MG63 (cell line): ENCODE measurements at places on chromosomes 2 and 18. TPM values are rescaled to one million over a fixed set of nuclear protein-coding genes. Genes with fewer than 3 reads are reported as not detected.

STPG4 gene
- total RNA-seq = not detected in 2 replicates

DNA sequence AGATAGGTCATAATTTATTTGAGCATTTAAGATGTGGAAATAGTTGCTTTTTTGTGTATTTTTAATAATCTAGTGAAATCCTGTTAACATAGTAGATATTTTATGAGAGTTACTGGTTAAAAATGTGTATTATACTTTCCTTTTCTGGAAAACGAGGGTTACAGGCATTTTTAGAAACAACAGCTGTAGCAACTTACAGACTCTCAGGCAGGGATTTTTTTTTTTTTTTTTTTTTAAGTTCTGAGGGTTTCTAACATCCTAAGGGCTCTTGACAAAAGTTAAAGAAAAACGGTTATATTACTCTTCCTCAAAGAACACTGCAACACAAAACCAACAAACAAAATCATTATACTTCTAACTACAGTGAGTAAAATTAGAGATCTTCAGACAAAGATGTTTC is 205.9 kb downstream of the ACKR3 start:
- DNase-seq = no peak

GRCh38 chr2:28688818-28689217 is 62.8 kb upstream of the PPP1CB start:
- no peak for DNase-seq

DNA sequence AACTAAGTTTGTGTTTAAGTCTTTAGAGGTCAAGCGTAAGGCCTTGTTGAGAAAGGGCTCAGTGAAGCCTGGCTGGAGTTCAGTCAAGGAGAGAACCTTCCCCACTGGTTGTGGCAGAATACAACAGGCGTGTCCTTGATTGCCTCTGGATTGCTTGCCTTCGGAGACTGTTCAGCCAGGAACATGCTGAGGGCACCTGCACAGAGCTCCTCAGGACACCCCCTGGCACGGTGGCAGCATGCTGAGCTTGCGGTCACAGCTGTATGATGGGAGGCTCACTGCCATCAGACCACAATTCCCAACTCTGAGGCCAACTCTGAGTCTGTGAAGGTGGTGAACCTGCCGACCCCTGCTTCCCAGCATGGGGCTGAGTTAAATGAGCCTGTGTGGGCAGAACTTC is 130.0 kb downstream of the LPIN1 start:
- no peak for DNase-seq

DNA sequence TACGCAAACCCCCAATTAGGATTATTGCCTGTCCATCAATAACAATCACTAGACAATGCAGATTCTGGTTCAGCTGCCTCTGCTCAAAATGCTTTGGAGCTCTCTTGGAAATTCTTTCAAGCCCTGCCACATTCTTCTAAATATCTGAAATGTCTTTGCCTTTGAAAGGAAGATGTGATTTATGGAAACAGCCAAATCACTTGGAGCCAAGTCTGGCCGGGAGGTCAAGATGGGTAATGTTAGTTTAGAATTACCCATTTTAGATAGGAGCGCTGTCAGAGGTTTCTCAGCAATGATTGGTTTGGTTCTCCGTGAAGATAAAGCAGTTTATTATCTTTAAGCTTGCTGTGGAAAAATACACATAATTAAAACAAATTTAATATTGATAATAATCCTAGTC is 306.7 kb downstream of the SETBP1 start:
- DNase-seq = no peak

GRCh38 chr2:214203744-214204289 is 207.0 kb upstream of the VWC2L start:
- peak; percentile 59 for DNase-seq

- no peak for DNase-seq
Observed at GRCh38 chr18:21934766-21935015, 194.1 kb downstream of the MIB1 start.

NPHP1 gene
- 2.5 and 10.9 TPM in 2 replicates for total RNA-seq

NPPC gene
- not detected in 2 replicates for total RNA-seq

- DNase-seq = no peak
Observed at GRCh38 chr2:200172944-200173581, 133.4 kb upstream of the SPATS2L start.
